ENCODE measurements at places on chromosomes 7 and 10. TPM values are rescaled to one million over a fixed set of nuclear protein-coding genes. Genes with fewer than 3 reads are reported as not detected.

The FGFR2 gene
- total RNA-seq = 5.6 TPM

The HECW1 gene
- not detected for total RNA-seq

The PRKAR2B gene
- total RNA-seq = 4.0 TPM

The NAPEPLD gene
- 5.9 TPM for total RNA-seq

The OR2F2 gene
- not detected for total RNA-seq

The GARIN1A gene
- 1.1 TPM for total RNA-seq

The CCDC7 gene
- total RNA-seq = 51.1 TPM

The HMX2 gene
- total RNA-seq = not detected

The FAM25A gene
- total RNA-seq = not detected

The CDHR3 gene
- 10.2 TPM for total RNA-seq

The TAS2R41 gene
- not detected for total RNA-seq

The MSS51 gene
- 4.8 TPM for total RNA-seq

The FKBP6 gene
- total RNA-seq = not detected

Measured in natural killer cell (primary cell).